ENCODE measurements at places on chromosomes 2 and 18.

DNA sequence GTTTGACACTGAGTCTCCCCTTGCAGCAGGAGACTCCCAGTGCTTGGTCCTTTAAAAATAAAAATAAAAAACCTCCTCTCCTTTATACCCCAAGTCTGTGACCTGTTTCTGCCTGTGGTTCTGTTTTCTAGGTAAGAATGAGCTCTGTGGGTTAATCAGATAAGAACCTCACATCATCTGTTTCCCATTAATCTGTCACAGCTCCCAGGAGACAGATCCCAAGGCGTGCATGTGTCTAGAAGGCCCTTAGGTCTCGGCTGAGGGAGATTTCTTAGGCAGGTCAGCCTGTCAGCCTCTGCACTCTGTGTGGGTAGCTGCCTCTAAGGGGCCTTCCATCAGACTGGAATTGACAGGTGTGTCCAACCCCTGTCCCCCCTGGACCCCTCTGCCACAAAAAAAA is 80.7 kb downstream of the FHOD3 start:
- DNase-seq = no peak

- DNase-seq = no peak
Measured at GRCh38 chr18:44781886-44782285, 101.2 kb downstream of the SETBP1 start.

- DNase-seq = no peak
Measured at GRCh38 chr2:73870084-73870483, 22.7 kb upstream of the ACTG2 start.

DNA sequence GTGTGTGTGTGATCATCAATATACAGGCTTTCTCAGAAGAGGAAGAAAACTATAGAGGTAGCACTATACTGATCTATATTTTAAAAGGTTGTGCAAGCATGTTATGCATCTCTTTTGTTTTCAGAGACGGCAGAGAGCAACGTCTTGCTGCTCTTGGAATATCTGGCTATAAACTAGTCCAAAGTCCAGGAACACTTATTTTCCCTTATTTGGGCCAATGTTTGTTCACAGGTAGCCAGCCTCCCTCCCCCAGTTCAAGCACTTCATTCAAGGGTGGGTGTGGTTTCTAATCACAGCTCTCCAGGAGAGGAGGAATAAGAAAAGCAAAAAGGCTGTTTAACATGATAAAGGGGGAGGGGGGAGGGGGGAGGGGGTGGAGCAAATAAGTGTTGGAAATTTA is 4.2 kb downstream of the FZD5 start:
- no peak for DNase-seq

GRCh38 chr18:40415176-40415791 is 1539.8 kb upstream of the PIK3C3 start:
- no peak for DNase-seq

- DNase-seq = no peak
Measured at GRCh38 chr2:210170196-210170445, 1.1 kb downstream of the KANSL1L start.

- DNase-seq = no peak
Measured at GRCh38 chr18:78798402-78799175, 181.0 kb upstream of the SALL3 start.

GRCh38 chr2:86364894-86365293 is 27.5 kb upstream of the REEP1 start:
- no peak for DNase-seq

DNA sequence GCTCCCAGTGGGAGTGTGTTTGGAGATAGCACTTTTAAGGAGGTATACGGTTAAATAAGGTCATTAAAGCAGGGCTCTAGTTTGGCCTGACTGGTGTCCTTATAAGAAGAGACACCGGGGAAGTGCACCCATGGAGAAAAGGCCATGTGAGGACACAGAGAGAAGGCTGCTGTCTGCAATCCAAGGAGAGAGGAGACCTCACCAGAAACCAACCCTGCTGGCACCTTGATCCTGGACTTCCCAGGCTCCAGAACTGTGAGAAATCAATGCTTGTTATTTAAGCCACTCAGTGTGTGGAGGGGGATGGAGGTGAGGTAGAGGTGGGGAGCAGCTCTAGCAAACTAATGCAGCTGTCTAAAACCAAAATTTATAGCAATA is 62.0 kb downstream of the RPL31 start:
- no peak for DNase-seq

DNA sequence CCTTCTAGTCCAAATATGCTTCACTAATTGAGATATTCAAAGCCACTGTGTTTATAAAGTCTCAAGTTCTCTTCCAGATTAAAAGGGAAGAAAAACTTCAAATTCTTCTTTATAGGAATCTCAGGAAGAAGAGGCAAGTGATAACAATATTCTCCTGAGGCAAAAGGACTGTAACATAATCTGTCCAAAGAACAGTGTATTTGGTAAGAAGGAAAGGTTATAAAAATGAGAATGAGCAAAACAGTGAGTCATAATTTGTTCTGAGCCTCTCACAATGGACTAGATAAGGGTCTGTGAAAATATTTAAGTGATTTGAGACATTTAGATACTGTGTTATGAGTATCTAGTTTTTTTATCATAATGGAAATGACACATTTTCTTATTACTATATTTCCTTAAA is 44.3 kb downstream of the SNRPD1 start:
- DNase-seq = no peak

GRCh38 chr2:98391581-98392270 is 45.5 kb downstream of the CNGA3 start:
- no peak for DNase-seq

- DNase-seq = no peak
Measured at GRCh38 chr18:10973567-10974203, 175.7 kb downstream of the PIEZO2 start.

GRCh38 chr2:159078443-159078842 is 110.0 kb downstream of the TANC1 start:
- no peak for DNase-seq

GRCh38 chr2:135144343-135144742 is 92.3 kb downstream of the RAB3GAP1 start:
- no peak for DNase-seq

DNA sequence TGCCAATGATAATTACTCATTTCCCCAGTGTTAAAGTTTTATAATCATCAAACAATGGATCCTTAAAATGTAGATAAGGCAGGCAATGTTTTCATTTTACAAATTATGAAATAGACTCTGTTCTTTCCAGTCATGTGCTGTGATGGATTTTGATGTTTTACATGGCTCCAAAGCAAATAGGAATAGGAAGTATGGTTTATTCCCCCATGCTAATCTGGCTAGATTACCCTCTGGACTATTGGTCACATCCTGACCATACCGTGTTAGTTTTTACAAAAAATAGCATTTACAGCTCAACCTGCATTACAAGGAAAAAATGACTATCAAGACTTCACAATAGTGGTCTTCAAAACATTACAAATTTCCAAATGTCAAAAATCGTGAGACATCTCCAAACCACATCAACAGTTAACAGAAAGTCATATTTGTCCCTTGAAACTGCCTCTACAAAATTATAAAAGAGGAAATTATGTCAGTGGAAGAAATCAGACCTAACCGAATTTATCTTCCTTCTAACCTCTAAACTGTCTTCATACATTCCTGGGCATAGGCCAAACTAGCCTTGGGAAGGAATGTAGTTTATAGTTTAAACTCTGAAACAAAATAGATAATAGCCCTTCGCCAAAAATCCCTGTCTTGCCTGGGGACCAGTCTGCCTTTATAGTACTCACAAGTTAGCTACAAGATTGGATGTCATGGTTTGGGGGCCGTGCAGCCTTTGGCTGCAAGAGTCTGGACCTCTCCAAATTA is 1941.2 kb upstream of the CELF4 start:
- no peak for DNase-seq

- DNase-seq = no peak
Measured at GRCh38 chr2:39530411-39530866, 93.4 kb upstream of the MAP4K3 start.

DNA sequence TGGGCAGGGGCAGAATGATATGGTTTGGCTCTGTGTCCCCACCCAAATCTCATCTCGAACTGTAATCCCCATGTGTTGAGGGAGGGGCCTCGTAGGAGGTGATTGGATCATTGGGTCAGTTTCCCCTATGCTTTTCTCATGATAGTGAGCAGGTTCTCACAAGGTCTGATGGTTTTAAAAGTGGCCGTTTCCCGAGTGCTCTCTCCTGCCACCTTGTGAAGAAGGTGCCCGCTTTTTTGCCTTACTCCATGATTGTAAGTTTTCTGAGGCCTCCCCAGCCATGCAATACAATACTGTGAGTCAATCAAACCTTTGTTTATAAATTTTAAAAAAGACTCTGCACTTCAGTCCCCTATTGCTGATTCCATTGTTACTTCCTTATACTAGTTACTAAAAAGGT is 82.9 kb upstream of the CDKL4 start:
- no peak for DNase-seq

- no peak for DNase-seq
Measured at GRCh38 chr2:206064077-206064476, 21.9 kb downstream of the INO80D start.

- no peak for DNase-seq
Measured at GRCh38 chr2:208584378-208584985, 177.9 kb downstream of the PTH2R start.

DNA sequence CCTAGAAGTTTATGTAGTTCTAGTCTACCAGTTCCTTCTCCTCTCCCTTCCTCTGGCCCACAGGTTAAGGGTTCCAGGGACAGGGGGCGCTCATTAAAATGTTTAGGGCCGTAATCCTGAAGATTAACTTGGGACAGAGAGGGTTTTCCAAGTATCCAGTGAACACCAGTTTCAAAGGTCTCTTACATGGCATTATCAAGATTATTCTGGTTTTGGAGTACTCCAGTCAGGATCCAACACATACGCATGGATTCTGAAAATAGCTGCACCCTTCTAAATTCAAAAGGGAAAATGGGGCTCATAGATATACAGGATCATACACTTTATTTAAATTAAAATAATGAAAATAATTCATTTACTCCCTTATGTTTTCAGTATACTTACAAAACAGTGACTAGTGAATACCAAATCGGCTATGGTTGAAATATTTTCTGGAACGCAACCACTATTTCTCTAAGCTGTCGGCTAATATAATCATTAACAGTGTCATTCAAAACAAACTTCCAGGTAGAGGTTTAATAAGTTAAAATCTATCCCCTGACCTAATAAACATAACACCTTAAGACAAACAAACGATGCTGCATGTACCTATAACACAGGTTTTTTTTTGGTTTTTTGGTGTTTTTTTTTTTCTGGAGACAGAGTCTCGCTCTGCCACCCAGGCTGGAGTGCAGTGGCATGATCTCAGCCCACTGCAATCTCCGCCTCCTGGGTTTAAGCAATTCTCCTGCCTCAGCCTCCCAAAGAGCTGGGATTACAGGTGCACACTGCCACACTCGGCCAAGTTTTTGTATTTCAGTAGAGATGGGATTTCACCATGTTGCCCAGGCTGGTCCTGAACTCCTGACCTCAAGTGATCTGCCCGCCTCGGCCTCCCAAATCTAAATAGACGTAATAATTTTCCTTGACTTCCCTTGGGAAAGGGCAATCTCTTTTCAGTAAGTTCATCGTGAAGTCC is 44.7 kb downstream of the MGAT4A start:
- DNase-seq = no peak

DNA sequence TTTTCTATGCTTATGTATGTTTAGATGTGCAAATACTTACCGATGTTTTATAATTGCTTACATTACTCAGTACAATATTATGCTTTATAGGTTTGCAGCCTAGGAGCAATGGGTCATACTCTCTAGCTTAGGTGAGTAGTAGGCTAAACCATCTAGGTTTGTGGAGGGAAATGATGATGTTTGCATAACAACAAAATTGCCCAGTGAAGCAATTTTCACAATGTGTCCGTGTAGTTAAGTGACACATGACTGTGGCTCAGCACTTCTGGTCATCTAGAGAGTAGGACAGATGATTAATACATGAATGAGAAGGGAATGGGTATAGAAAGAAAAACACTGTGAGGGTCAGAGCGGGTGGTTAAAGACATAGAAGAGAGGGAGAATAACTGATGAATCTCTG is 2116.2 kb upstream of the PIK3C3 start:
- no peak for DNase-seq

DNA sequence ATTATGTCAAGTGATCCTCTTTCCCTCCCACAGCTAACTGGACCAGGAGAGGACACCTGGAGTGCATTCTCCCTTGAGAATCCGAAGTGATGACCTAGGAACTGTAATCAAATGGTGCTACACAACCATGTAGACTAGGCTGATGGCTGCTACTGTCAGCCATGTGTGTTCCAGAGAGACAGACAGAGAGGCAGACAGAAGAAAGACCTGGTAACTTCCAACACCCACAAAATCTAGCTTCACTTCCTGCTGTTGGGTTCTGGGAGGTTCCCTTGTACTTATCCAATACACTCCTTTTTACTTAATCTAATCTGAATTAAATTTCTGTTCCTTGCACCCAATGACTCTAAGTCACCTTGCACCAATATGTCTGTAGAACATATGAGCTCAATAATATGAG is 72.3 kb downstream of the AAK1 start:
- DNase-seq = no peak

- no peak for DNase-seq
Measured at GRCh38 chr2:212097001-212097400, 441.6 kb downstream of the ERBB4 start.

GRCh38 chr18:70195852-70196434 is 9.5 kb downstream of the RTTN start:
- DNase-seq = peak; percentile 10

DNA sequence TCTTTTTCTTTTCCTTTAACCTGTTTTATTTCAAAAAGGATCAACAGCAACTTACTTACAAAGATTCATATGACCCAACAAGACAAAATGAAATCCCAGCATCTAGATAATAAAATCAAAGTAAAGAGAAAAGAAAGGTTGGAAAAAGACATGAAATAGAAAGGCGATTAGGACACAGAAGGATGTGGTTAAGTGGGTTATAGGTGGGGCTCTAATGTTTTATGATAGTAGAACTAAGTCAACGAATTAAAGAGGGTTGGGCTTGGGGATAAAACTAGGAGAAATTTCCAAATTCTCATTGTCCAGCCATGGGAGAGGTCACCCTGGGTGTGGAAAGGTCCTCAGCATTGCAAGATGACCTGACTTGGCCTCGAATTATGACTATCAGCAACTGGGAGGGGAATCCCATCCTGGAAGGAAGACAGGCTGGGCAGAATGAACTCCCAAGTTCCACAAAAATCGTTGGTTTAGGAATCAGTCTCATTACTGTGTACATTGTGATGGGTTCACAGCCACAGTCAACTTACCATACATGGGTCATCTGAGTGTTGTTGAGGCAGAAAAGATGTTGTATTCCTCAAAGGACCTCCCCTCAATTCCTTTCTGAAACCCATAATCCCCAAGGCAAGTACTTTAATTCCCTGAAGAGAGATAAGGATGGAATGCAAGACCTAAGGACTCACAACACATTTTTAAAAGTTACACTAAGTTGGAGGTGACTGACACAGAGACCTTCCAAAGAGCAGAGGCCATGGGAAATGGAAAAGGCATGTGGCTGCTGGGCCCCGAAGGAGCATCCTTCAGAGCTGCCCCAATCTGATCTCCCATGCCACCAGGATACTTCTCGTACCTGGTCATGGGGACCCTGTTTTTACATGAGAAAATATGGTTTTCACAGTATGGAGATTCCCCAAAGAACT is 167.6 kb downstream of the UXS1 start:
- DNase-seq = no peak

All from WTC11 (cell line).